ENCODE measurements at places on chromosomes 12 and 14.

GRCh38 chr12:93759512-93760081 is 82.4 kb downstream of the CRADD start:
- no peak for DNase-seq

- peak; percentile 68 for DNase-seq
Measured at GRCh38 chr12:94149781-94150239, 1.4 kb downstream of the PLXNC1 start.

DNA sequence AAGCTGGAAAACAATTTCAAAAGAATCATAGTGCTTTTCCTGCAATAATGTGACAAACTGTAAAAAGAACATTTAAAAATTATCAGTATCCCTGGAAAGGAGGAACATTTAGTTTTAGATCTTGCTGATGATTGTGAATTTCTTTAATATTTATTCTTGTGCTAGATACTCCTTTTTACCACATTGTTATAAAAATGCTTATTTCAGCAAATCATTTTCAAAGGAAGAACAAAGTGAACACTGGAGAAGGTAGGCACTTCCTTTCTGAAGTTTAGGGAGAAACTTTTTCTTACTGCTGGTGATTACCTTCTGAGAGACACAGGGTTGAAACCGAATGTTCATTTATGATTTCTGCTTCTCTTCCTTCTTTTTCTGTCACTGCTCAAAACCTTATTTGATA is 45.1 kb upstream of the C12orf75 start:
- DNase-seq, result no peak

DNA sequence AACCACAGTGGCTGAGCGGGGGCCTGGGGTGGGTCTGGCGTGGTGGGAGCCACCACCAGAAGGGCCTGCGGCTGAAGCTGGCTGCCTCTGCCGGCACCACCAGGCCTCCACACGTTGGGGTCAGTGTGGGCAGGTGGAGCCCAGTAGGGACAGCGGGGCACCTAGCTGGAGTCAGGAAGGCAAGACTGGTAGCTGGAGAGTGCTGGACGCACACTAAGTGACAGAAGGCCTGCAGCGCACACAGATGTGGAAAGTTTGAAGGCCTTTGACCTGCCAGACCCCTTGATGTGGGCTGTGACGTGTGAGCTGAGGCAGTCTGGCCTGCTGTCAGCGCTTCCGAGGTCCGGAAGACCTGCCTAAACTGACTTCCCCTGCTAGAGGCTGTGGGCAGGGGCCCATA is 26.3 kb downstream of the RIN3 start:
- peak; percentile 51 for DNase-seq

DNA sequence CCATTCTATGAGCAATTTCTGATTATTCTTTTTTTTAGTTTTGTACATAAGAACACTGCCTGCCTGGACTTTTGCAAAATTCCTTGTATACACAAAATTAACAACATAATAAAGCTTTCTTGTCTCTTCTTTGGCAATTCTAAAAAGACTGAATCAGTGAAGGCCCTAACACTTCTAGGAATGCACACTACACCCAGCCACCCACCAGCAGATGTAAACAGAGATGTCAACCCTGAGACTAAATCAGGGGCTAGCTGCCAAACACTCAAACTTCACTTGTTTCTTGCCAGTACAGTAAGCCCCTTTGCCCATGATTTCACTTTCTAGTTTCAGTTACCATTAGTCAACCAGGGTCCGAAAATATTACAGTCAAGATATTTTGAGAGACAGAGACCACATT is 15.5 kb downstream of the DCAF5 start:
- no peak for DNase-seq

- peak; percentile 55 for DNase-seq
Measured at GRCh38 chr12:105226219-105226618, 9.8 kb downstream of the APPL2 start.

DNA sequence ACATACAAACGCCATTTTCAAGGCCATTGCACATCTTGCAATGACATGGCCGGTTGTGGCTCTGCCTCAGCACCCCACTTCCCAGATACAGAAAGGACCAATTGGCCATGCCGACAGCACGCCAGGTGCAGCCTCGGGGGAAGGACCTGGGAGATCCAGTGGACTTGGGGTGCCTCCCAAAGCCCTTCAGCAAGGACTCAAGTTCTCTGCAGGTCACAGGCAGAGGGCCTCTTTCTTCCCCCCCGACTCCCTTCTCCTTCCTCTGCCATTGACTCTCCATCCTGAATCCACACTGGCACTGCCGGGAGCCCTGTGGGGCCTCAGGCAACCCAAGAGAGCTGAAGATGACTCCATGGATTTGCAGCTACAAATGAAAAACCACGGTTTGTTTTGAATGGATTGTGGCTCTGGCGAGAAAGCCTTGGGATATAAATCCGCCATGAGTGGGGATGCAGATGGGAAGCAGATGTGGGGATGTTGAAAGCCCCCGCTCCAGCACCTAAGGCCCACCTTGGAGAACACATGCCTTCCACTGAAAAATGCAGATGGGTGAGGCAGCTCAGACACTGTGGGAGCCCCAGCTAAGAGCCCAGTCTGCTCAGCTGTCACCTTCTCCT is 35.1 kb upstream of the LTBP2 start:
- no peak for DNase-seq

All from left ventricle myocardium superior (tissue), 1 donor.